HuH-7.5 (cell line): ENCODE measurements at places on chromosomes 1 and 21.

DNA sequence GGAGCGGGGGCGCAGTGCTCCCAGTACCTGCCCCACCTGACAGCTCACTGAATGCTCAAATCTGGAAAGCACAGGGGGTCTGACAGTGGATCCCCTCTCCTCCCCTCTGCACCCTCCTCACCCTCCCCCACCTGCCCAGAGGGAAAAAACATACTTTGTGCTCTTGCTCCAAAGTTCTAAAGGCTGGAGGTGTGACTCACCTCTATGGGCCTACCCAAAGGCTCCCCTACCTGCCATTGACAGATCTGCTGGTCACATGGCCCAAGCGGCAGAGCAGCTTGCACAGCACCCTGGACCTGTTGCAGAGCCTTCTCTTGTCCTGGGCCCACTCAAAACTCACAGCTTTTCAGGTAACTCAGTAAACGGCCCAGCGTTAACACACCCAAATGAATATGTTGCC lies 55.7 kb downstream of the ADSS2 start:
- no peak for DNase-seq

DNA sequence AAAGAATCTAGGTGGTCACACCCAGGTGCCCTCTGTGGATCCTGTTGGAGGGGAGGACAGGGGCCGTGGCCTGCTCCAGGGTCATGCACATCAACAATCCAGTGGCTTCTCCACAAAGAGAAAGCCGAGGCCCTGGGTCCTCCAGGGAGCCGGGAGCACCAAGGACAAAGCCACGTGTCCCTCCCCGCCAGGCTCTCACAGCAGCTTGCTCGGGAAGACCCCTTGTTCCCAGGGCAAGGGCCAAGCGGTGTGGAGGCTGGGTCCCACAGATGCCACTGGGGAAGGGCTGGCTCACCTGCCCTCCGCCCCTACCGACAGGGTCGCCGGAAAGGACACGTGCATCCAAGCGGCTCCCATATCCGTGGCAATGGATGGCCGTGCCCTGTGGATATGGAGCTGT lies 192.9 kb upstream of the VAMP3 start:
- DNase-seq = no peak

- DNase-seq = no peak
Measured at GRCh38 chr1:61790837-61791236, 48.6 kb downstream of the PATJ start.

DNA sequence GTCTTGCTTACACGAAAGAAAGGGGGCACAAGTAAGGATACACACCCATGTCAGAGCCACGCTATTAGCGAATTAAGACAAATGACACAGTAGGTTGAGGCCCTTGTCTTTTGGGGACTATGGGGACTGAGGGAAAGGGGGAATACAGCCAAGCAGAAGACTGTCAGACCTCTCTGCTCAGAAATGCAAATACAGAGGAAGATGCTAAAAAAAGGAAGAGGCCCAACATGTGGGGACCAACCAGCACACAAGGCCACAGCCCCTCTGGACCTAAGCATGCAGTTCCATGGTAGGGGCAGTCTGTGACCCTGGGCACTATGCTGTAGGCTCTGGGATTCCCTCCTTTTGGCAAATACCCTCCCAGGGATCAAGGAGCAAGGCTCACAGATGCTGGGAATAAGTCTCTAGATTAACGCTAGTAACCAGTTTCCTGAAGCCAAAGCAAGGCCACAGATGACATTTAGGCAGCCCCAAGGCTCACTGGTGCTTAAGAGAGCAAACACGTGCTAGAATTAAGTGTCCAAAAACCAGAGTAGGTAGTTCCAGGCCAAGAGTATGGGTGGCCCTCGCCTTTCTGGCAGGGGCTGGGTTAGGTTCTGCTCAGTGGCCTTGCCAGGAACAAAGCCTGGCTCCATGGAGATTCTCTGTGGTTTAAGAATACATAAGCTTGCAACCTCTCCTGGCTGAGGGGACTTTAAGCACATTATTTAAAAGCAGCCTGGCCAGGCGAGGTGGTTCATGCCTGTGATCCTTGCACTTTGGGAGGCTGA lies 38.2 kb downstream of the RABIF start:
- DNase-seq = no peak

DNA sequence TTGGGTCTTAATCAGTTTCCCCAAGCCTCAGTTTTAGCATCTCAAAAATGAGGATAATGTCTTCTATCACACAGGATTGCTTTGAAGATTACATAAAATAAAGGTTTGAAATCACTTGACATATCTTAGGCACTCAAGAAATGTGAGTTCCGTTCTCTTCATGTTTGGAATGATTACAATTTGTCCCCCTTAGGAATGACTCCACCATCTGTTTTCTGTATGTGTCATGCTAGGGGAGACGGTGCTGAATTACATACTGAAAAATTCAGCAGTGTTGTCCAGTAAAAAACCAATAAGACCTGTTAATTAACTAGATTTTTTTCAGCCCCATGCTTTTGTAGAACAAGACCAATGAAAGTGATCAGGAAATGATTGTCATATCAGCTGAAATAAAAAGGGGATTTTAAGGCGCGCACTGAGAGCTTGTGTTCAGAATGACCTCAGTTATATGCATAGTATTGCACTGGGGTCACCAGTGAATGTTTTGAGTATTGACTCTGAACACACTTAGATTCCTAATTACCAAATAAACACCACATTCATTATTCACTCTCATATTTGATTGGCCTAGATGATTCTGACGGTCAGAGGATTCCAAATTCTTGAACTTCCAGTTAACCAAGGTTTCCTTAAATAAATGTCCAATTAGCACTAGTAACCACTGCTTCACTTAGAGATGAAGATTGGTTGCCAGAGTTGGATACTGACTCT lies 114.5 kb upstream of the KCNK2 start:
- DNase-seq = no peak

DNA sequence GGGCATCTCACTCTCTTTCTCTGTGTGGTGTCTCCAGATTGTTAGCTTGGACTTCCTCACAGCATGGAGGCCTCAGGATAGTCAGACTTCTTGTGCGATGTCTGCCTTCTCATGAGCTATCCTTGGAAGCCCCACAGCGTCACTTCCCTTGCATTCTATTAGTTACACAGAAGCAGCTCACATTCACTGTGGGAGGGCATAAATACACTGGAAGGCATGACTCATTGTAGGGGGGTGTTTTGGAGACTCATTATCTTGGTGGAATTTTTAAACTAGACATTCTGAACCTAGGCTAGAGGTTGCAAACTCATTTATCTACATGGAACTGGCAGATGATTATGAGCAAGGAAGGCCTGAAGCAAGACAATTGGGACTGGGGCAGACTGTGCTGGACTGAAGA lies 21.4 kb upstream of the FASLG start:
- no peak for DNase-seq

GRCh38 chr21:44255511-44255981 lies 6.2 kb downstream of the DNMT3L start:
- DNase-seq = no peak

DNA sequence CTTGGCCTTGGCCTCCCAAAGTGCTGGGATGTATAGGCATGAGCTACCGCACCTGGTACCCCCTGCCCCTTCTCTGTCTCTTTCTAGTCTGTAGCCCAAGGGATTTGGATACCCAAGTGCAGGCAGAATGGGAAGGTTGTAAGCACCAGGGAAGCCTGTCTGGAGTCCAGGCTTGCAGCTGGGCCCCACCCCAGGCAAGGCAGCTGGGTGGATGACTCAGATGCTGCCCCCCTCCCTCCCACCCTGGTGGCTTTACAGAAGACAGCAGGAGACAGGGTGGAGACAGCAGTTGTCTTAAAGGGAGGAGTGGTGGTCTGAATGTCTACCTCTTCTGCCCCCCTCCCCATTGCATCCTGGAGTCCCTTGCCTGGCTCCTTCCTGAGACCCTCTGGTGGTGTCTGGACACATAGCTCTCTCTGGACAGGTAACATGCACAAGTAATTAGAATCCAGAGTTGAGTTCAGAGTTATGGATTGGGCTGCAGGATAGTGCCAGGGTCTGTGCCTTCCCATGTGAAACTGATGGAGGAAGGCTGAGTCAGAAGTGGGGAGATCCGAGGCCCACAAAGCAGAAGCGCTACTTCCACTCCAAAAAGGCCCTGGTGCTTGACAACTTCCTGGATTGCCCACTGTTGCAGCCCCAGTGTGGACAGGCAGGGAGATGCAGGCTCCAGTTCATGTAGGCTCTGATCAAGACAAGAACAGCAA lies 5.1 kb downstream of the LMNA start:
- no peak for DNase-seq

DNA sequence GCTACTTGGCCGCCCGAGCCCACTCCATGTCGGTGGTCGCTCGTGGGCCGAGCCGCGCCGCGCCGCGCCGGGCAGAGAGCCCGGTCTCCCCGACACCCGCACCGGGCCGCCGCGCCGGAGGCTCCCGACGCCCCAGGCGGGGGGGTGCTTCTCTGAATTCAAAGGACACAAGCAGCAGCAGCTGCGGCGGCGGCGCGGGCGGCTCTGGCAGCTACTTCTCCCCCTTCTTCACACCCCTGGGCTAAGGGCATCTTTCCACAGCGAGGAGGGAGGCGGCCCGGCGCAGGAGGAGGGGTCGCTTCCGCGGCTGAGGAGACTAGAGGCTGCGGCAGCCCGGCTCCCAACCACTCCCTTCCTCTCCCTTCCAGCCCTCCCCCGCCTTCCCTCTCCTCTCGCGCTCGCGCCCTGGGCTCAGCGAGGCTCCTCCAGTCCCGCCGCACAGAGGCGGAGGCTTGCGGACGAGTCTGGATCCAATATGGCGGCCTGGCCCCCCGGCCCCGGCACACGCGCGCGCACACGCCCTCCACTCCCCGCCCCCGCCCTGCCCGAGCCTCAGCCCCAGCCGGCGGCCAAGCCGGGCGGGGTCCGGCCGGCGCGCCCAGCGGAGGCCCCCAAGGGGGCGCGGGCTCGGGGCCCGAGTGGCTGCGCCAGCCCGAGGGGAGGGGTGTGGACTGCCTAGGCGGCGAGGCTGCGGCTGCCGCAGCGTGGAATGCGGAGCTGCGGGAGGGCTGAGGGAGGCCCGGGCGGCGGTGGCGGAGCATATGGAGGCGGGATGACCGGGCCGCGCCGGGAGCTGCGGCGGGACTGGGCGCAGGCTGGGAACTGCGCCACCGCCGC lies at the start of gene CDC42BPA:
Gene CDC42BPA, minus strand, starts transcription at position 477 of the 837 bp plus-strand sequence. CDS start 1,310 bp downstream, outside the sequence.
- peak; percentile 89 for DNase-seq
